ENCODE measurements at places on chromosomes 6 and 20.
A peak's percentile ranks its signal among the peaks of the same experiment; 100 is the strongest.

GRCh38 chr20:38270869-38271605 lies 10.5 kb upstream of the KIAA1755 start:
- no peak for DNase-seq

GRCh38 chr6:136501096-136501495 lies 49.1 kb downstream of the MAP7 start:
- DNase-seq, result no peak

- no peak for DNase-seq
Measured at GRCh38 chr20:57667388-57667787, 42.4 kb downstream of the PMEPA1 start.

DNA sequence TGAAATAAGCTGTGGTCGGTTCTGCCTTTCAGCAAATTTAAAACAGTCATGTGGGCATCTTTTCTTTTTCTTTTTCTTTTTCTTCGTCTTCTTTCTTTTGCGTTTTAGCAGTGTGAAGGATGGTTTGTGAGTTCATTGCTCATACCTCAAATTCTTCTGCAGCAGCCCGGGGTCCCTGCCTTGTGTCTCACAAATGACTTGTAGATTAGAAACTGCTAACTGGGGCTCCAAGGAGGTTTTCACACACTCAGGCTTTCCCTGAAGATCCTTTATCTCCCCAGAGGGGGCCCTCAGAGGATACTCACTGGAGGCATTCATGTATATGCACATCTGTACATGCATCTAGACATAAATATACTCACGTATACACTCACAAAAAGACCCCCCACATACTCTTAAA lies 1.7 kb downstream of the SMOC2 start:
- no peak for DNase-seq

DNA sequence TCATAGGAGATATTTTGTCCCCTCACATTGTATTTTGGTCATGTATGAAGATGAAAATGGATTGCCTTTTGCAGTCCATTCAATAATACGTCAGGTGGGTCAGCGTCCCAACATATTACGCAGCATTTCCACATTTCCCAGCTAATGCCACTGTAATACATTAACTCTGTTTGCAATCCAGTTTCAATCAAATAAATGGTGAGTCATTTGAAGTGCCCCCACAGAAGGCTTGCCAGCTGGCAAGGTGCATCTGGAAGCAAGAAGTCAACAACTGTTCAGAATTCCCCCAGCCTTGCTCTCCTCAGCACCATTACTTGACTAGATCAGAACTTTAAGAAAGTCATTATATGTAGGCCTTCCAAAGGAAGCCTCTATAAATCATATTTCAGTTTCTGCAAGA lies 50.4 kb downstream of the PHACTR1 start:
- DNase-seq, result no peak

DNA sequence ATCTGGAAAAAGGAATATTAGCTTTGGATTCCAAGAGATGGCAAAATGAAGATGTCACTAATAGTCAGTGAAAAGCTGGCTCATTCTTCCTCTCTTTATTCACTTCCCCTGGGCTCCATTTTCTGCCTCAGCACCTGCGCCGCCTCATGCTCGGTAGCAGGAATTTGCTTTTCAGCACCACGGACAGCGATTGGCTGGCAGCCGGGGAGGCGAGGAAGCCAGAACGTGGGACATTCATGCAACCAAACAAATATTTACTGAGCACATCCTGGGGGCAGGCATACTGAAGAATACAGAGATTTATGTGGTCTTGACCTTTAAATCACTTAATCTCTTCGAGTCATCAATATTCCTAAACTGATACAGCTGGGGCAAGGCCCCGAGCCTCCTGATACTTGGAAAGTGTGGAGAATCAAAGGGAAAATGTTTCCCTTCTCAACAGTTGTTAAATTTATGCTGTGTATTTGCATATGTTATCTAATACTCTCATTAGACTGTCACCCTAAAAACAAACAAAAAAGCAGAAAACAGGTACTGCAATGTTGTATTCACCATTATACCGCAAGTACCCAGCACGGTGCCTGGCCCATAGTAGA lies 12.1 kb upstream of the PDYN start:
- DNase-seq, result peak; percentile 90

DNA sequence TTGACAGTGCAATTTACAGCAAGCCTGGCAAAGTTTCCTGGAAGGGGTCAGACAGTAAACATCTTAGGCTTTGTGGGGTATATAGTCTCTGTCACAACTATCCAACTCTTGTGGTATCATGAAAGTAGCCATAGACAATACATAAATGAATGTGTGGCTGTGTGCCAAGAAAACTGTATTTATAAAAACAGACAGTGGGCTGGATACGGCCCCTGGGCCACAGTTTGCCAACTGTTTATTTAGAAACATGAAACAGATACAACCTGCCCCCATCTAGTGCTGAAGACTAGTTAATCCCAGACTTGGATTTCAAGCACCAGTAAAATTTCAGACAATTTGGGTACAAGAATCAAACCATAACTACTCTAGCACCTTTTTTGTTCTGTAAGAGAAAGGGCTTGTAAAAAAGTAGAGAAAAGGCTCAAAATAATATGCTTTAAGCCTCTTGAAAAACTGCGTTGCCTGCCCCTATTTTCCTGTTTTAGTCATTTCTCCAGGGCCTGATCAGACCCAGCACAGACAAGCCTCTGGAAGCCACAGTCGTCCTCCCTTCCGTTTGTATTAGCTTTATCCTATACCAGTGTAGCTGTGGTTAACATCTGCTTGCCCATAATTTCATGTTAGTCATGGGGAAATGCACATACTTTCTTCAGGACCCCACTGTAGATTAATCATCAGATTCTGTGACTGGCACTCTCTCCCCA lies 30.8 kb downstream of the JAG1 start:
- DNase-seq, result no peak

DNA sequence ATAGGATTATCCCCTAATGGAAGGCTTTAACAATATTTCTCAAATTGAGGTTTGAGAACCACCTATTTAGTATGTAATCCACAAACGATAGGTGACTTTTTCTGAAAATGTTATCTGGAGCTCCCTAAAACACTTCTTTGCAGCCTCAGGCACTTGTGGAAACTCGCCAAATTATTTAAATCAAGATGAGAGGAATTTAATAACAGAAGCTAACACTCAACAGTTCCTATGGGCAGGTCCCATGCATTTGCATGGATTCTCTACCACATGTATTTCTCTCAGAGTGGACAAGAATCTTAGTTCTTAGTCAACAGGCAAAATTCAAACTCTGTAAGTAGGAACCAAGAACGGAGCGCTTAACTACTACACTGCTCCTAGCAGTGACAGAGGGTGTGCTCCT lies 20.7 kb downstream of the SOX4 start:
- DNase-seq, result no peak

DNA sequence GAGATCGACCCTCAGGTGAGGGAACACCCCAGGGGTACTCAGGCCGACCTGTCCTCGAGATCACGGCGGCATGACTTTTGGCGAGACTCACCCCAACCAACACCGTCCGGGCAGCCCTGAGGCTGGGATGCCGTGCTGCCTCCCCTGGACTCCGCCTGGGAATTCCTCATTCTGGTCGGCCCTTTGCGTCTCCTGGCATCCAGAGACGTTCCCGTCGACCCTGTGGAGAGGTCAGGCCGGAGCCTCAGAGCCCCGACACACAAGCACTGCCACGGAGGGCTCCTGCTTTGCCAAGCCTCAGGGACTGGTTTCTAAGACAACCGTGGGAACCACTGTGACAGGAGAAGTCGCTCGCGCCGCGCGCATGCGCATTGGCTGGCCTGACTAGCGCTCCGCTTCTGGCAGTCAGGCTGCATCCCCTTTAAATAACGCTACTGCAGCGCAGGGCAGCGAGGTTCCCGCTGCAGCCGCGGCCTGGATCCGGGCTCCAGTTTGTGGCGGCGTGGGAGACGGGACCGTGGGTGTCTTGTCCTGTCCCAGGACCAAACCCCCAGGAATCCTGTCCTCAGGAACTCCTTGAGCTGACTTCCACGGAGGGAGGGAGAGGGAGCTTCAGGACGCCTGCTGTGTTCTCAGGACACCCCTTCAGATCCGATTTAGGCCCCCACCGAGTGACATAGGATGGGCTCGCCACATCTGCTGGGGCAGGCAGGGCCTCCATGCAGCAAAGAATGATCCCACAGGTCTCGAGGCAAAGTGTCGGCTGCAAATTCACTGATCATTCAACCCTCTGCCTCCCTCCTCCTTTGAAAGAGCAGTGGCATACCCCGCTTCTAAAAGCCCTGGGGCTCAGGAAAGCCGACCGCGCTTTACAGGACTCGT lies 163.2 kb upstream of the ZNF337 start:
- DNase-seq, result peak; percentile 72

DNA sequence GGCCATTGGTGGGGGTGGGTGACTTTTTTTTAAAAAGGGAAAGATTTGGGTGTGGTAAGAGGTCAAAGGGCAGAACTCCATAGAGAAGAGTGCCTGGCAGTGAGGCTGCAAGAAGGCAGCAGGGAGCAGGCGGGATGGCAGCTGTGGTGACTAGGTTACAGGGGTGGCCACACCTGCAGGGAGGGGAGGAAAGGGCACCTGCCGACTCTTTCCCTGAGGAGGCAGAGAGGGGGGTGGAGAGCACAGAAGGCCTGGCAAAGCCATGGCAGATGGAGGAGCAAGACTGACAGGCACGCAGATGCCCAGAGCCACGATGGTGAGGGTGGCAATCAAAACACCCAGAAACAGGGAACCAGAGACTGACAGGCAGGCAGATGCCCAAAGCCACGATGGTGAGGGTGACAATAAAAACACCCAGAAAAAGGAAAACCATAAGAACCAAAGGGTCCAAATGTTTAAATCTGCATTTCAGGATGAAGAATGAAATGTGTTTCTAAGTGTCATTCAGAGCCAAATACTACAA lies 19.3 kb downstream of the CST7 start:
- DNase-seq, result no peak

DNA sequence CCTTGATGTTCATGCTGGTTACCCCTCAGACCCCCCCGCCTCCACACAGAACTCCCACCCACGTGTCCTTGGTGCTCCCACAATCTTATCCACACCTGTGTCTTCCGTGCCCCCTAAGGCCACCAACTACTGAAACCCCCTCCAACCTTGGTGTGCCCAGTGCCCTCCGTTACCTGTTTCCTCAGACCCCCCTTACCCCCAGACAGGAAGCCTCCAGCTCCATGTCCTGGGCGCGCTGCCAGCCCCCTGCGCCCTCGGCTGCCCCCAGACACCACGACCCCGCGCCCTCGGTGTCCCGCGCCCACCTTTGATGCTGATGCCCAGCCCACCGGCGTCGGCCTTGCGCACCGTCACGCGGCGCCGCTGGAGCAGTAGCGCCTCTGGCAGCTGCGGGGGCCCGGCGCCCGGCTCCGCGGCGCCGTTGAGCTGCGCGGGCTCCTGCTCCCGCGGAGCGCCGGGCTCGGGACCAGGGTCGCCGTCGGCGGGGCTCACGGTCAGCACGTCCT lies 504 bp downstream of the SNTA1 start:
- peak; percentile 51 for DNase-seq

DNA sequence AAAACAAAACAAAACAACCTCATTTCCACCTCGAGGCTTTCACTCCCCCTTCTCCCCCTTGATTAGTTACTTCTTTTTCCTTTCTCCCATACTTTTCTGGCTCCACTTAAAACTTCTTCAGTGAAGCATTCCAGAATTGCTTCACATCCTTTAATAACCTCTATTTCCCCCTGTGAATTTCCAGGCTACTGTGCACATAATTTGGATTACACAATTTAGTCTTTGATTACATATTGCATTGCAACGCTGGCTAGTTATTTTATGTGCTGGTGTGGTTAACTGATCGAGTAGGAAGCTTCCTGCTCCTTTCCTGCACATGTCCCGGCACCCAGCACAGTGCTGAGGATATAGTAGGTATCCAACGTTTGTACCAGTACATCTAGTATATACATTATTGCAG lies 28.1 kb upstream of the EEF1E1 start:
- DNase-seq, result no peak

DNA sequence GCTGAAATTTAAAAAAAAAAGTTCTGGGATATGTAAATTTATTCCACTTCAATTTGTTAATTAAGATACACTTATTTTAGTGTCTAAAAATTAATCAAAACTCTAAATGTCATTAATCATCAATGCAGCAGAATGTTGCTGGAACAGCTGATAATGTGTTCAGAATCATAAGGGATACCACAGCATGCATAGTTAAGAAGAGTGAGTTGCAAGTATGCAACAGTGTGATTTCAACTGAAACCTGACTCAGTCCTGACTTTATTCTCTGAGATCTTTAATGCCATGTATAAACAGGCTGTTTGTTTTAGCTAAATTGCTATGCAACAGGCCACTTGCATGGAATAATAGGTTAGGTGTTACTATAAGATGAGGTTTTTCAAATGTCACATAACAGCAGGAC lies 1.4 kb downstream of the GRIK2 start:
- DNase-seq, result no peak

- no peak for DNase-seq
Measured at GRCh38 chr6:138673346-138674014, 100.1 kb upstream of the CCDC28A start.

GRCh38 chr6:161138543-161139303 lies 135.1 kb downstream of the AGPAT4 start:
- no peak for DNase-seq
